ENCODE measurements at places on chromosomes 11 and 22.
A peak's percentile ranks its signal among the peaks of the same experiment; 100 is the strongest.

- no peak for DNase-seq
Measured at GRCh38 chr11:13223112-13223511, 54.5 kb upstream of the BMAL1 start.

- DNase-seq: no peak
Measured at GRCh38 chr11:86790195-86790725, 10.1 kb upstream of the PRSS23 start.

GRCh38 chr22:49648053-49648452, 179.6 kb downstream of the BRD1 start:
- no peak for DNase-seq

GRCh38 chr11:11230087-11230486, 123.0 kb downstream of the CSNK2A3 start:
- no peak for DNase-seq

DNA sequence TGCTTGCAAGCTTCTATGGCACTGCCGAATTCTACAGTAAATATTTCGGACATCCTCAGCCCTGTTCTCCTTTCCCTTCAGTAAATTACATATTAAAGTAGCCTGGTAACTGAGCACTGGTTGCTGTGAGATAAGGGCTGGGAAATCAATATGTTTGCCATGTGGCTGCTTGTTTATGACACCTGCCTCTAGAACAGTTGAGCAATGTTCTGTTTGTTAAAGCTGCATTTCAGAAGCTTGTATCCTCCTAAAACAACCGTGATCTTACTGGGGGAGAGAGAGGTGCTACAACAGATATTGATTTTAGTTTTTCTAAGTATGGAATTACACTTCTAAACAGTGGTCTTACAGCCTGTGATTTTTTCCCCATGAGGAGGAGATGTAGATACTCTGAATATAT, 39.4 kb downstream of the ZBTB16 start:
- no peak for DNase-seq

DNA sequence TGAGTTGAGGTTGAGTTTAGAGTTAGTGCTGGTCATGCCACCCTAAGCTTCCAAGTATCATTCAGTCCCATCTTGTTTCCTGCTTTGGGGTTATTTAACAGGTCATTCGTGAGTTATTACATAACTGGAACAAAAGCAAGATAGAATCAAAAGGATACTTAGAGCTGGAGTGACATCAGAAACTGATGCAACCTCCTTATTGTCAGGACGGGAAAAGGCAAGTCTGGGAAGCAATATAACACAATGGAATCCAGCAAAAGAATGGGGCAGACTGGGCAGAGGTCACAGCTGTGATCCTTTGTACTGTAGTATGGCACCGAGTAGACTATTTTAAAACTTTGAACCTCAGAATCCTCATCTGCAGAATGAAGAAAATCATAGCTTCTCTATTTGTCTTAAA, 4.4 kb upstream of the PRSS23 start:
- no peak for DNase-seq

DNA sequence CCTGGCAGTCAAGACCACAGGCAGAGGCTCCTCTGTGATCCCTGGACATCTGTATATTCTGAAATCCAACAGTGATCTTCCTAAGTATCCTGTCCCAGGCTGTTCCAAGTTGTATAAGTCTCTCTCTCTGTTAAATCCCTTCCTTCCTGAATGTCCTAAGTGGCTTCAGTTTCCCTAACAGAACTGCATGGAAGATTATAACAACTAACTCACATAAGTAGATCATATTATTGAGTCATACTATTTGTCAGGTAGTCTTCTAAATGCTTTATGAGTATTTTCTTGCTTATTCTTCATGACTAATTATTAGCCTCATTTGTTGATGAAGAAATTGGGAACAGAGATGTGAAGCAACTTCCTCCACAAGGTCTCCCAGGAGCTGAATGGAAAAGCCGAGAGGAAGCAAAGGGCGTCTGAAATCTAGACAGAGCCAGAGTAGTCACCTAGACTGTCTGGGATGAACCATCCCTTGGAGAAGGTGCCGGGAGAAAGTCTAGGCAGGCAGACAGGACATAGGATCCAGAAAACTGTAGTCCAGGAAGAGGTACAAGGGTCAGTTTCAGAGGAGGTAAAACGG, 93.2 kb upstream of the FAT3 start:
- DNase-seq: no peak

DNA sequence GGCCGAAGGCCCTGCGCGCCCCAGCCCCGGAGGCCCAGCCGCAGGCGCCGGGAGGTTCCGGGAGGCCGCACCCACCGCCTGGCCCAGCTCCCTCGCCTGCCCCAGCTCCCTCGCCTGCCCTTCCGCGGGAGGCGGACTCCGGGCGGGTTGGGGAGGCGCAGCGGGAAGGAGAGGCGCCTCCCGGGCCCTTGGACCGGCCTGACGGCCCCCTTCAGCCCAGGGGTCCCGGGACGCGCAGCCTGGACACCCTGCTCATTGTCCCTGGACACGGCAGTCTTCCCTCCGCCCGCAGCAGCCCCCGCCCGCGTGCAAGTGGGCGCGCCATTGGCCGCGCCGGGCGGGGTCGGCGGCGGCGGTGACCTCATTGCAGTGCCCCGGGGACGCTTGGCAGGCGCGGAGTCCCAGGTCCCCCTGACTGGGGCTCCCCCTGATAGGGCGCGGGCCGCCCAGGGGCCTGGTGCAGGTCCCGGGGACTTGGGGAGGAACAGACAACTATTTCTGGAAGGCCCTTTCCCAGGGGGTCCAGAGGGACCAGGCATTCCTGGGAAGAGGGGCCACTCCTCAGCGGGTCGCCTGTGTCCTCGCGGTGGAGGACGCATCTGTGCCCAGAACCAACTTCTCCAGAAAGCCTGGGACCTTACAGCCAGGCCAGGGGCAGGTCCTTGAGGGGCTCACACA, 501 bp downstream of the CD151 start:
- peak; percentile 63 for DNase-seq

- DNase-seq: no peak
Measured at GRCh38 chr11:114044042-114044871, 15.3 kb upstream of the ZBTB16 start.

DNA sequence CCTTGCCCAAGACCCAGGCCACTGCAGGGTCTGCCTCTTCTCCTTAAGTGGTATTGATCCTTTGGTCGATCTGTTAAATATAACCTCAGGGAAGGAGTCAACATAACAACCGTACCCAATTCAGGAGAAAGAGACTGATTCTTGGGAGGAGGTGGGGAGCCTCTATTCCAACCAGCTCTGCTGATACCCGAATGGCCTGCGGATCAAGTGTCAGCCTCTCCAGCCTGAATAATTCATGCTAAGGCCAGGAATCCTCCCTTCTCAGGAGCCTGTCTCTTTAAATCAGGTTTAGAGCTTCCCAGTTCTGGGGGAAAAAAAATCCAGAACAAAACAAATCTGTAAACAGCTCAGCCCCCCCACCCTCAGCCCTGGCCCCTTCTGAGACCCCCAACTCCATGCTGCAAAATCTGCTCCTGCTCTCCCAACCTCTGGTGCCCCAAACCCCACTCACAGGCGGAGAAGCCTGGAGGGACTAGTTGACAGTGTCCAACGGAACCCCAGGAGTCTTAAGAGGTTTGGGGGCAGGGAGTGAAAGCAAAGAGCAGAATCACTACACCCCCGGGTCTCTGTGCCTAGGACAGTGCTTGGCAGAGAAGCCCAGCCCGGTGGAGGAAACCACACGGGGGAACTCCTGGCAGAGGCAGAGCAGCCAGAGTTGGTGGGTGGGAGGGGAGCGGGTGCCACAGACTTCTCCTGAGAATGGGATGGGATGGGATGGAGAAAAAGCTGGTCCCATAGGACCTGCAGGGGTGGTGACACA, 863 bp upstream of the TPBGL start:
- DNase-seq: no peak

GRCh38 chr22:17477391-17477833, 85.9 kb upstream of the SLC25A18 start:
- no peak for DNase-seq

GRCh38 chr11:104858882-104859775, 39.1 kb downstream of the CASP12 start:
- DNase-seq: no peak
